ENCODE measurements at places on chromosomes 7 and 10.

DNA sequence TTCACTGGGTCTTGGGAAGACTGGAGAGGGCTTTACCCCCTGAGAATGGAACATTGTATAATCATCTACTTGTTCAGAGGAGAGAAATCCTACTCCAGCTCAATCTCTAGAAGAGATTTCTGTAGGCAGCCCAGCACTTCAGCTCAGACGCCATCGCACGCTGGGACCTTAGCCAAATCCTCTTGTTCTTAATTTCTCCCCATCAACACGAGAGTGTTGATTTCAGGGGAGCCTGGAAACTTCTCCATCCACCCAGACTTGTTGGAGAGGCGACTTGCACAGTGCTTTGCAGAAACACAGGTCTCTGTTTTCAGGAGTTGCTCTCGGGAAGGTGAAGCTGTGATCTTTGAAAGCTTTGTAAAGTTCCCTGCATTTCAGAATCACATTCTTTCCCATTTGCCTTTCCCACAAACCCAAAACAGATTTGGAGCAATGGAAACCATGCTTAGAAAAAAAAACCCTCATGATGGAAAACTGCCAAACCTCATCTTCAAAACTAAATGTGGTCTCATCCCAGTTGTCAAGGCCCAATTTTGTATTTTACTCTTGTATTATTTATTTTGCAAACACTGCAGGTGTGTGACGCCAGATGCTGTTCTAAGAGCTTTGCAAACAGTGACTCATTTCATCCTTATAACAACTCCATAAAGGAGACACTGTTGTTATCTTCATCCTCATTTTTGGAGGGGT is 60.9 kb downstream of the CALML3 start:
- DNase-seq: no peak

DNA sequence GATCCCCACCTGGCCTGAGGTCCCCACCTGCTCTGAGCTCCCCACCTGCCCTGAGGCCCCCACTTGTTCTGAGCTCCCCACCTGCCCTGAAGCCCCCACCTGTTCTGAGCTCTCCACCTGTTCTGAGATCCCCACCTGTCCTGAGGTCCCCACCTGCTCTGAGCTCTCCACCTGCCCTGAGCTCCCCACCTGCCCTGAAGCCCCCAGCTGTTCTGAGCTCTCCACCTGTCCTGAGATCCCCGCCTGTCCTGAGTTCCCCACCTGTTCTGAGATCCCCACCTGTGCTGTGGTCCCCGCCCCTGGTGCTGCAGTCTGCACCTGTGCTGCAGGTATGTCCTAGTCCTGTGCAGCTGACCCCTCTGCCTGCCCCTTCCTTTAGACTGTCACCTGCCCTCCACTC is 561.6 kb downstream of the TCERG1L start:
- no peak for DNase-seq

DNA sequence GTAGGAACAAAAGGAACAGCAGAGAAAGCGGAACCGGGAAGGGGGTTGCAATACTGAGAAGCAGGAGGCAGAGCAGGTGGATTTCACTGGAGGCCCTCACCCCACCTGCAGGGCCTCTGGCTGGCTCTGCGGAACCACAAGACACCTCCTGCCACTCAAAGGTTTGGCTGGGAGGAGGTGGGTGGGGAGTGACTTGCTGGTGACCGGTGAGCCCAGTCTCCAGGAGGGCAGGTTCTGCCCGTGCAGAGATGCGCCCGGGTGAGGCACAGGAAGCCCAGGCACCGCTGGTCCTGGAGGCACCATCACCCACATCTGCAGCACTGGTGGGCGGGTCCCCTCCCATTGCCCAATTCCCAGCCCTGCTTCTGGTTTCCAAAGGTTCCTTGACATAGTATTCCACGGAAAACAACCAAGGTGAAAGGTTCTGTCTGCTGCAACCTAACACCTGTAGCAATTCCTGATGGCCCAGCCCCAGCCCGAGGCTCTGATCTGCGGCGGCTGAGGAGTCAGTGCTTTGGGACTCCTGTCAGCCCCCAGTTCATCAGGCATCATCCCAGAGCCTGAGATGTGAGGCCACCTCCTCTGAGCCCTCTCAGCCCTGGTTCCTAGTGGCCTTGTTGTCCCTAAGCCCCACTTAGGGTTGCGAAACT is 64.4 kb downstream of the CALML3 start:
- no peak for DNase-seq

GRCh38 chr10:117967149-117967650 is 79.5 kb downstream of the RAB11FIP2 start:
- no peak for DNase-seq

DNA sequence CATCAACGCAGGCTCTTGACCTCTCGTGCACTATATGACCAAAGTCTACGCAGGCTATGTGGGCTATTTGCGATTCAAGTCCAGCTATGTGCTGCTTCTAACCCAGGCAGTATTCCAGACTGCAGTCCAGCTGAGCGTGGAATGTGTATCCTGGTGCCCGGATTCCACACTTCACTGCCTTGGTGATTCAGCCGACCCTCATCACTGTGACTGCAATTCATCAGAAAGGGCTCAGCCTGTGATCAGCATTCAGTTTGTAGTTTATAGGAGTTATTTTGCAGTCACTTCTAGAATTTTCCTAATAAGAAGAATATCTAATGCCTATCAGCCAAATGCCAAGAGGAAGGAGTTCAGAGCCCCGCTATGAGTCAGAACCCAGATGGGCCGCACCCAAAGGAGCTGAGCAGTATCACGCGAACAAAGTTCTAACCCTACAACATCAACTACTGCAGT is 119.8 kb upstream of the LANCL2 start:
- DNase-seq: no peak

DNA sequence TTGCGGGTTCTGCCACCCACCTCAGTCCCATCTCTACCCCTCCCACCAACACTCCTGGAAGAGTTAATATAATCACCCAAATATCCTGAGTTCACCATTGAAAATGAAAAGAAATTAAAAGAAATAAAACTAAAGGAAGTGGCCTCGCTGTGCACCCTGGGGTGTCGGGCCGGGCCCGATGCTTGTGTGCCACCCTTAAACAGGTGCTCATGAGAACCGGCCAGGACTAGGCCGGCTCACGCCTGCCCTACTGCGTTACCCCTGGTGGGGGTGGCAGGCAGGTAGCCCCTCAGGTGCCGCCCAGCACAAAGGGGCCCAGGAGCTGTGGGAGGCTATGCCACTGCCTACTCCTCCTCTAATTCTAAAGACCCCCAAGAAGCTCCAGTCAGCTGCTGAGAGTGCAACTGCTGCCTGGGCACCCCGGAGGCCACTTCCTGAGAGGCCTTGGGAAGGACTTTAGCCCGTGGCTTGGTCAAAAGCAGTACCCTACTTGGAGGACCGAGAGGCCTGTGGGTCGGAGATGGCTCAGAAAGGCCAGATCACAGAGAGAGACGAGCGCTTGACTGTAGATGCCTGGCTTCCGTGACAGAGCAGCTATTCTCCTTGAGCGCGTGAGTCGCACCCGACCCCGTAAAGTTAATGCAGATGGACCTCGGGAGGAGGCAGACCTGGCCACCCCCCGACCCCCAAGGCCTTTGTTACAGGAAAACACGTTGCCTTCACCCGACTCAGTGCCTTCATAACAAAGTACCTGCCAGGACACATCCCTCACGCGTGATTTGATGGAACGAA is 51.0 kb upstream of the PPP2R2D start:
- no peak for DNase-seq

DNA sequence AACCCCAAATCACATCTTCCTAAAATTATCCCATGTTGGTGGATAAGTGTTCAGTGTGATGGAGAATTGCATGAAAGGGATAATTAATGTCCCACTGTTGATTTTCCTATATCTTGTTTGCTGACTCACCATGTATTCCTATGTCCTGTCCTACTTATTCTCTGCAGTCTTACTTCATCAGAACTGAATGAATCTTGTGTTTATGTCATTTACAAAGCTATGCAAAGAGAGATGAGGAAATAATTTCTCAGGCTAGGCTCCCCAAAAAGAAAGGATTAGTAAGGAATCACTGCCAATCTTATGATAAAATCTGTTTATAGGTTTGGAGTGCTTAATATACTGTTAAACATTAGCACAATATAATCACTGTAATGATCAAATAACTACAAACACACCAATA is 360.8 kb downstream of the CRPPA start:
- DNase-seq: no peak

GRCh38 chr7:74092964-74093471 is 9.4 kb downstream of the LIMK1 start:
- no peak for DNase-seq

DNA sequence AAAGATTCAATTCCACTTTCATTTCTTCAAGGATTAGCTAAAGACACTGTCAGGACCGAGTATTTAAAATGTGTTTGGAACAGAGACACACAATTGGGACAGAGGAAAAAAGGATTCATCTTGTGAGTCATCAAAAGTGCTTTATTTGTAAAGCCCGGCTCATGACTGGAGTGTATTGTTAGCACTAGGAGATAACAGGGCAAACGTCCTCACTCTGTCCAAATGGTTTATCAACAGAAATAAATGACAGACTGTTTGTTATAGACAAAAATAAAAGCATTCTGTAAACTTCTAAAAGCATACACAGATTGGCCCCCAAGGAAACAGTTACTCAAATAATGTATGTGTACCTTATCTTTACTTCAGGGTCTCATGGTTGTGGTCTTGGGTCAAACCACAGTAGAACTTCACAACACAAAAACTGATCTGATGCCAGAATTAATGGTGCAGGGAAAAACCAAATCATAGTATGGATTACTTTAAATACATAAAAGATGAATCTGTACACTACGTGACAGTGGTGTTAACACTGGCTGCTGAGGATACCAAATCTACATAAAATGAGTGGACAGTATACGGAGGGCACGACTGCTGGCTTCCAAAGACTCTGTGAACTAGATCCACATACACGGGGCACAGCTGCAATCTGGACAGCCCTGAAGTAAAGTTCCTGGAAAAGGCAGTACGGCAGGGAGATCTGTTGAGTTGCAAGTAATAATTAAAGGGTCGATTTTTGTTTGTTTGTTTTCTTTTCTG is 179.4 kb downstream of the PIP4K2A start:
- no peak for DNase-seq

DNA sequence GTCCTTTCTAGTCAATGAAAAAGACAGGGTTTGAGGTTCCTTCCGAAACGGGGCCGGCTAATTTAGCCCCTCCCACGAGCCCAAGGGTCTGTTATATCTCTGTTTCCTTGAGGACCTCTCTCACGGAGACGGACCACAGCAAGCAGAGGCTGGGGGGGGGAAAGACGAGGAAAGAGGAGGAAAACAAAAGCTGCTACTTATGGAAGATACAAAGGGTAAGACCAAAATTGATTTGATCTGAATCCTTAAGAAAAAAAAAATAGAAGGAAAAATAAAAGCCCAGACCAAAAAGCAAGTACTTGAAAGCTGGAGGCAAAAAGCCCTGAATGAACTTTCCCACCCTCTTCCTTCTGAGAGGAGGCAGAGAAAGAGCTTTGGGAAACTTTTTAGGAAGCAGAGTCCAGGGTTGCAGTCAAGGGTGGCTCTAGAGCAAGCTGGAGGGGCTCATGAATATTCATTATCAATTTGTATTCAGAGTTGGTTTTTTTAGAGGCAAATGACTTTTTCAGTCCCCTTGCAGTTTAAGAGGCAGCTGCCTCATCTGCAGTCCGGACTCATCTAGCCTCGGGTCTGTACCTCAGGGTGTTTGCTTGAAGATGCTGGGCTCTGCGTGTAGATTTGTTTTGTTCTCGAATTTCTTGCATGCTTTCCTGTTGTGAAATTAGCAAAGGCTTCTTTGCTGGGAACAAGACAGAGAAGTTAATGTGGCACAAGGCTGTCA is at the start of gene ENTPD1:
TSS of gene ENTPD1 (plus strand) at position 123 of the 721 bp plus-strand sequence. CDS start at position 200, 77 bp downstream.
- no peak for DNase-seq

GRCh38 chr10:3412646-3413045 is 240.1 kb upstream of the PITRM1 start:
- no peak for DNase-seq

GRCh38 chr7:17663061-17663675 is 277.1 kb downstream of the SNX13 start:
- no peak for DNase-seq

GRCh38 chr7:37100735-37101331 is 347.8 kb downstream of the ELMO1 start:
- no peak for DNase-seq

GRCh38 chr10:92264249-92264648 is 26.6 kb downstream of the CPEB3 start:
- DNase-seq: no peak

DNA sequence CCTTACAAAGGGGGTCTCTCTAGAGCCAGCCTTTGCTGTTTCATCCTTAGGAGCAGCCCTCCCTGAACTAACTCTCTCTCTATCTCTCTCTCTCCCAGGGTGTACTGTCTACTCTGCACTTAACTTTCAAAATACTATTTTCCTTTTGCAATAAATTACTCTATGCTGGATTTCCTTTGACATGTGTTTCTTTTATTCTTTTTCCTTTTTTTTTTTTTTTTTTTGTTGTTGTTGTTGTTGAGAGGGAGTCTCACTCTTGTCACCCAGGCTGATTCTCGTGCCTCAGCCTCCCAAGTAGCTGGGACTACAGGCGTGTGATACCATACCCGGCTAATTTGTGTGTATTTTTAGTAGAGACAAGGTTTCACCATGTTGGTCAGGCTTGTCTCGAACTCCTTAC is 1.5 kb upstream of the ZNF3 start:
- no peak for DNase-seq

DNA sequence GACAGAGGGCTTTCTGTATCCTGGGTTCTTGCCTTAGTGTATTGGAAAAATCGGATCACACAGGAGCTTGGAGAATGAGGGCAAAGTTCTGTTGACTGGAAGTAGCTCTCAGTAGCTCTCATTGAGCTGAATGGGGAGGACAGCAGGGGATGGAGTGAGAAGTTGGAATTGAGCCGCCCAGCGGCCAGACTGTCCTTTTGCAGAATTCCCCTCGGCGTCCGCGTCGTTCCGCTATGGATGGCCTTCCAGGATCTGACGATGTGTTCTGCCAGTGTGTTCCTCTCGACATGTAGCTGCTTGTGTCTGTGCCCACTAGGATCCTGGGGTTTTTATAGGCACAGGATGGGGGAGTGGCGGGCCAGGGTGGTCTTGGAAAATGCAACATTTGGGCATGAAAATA is 351.8 kb upstream of the SEMA3A start:
- DNase-seq: no peak

GRCh38 chr10:92574548-92575261 is 812 bp upstream of the IDE start:
- DNase-seq: no peak

- no peak for DNase-seq
These were observed 37.8 kb downstream of the DNAJB12 start for GRCh38 chr10:72316748-72317435.

GRCh38 chr10:49595713-49596492 is 14.2 kb upstream of the SLC18A3 start:
- no peak for DNase-seq

DNA sequence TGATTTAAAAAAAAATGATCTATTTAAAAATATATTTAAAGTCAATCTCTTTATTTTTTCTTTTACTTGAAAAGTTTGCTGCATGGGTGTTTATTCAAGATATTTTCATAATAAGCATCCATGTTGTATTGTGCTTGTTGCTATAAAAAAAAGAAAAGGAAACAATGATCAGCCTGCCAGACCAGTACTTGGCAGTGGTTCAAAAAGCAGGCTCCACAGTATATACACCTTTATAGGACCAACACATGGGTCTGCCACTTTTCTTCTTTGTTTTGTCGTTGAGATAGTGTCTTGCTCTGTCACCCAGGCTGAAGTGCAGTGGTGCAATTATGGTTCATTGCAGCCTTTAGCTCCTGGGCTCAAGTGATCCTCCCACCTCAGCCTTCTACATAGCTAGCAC is 228.0 kb downstream of the TWIST1 start:
- no peak for DNase-seq

GRCh38 chr7:13991791-13992595 is 2.5 kb upstream of the ETV1 start:
- DNase-seq: no peak

GRCh38 chr7:91326516-91327199 is 62.4 kb downstream of the FZD1 start:
- DNase-seq: no peak

- no peak for DNase-seq
These were observed 58.9 kb downstream of the FAM53B start for GRCh38 chr10:124685261-124685660.
